ENCODE measurements at places on chromosomes 1 and 21.

DNA sequence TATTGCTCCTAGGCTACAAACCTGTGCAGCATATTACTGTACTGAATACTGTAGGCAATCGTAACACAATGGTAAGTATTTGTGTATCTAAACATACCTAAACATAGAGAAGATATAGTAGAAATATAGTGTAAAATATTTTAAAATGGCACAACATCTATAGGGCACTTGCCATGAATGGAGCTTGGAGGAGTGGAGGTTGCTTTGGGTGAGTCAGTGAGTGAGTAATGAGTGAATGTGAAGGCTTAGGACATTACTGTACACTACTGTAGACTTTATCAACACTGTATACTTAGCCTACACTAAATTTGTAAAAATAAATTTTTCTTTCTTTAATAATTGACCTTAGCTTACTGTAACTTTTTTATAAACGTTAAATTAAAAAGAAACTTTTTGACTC lies 7.9 kb downstream of the LEFTY2 start:
- no peak for DNase-seq

DNA sequence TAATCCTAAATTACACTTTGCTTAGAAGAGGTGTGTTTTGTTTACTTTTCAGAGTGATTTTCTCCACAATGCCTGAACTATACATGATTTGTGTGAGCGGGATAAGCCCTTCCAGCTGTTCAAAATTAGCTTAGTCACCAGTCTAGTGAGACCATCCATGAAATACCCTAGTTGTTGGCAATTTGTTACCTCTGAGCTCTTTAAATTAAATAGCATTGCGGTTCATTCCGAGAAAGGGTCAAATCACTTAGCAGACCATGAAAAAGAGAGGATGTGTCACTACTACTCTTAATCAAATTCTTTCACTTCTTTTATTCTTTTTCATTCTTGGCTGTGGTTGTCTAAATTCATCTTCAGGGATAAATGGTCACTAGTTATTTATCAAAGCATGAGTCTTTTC lies 11.9 kb upstream of the VAV3 start:
- DNase-seq: no peak

GRCh38 chr1:174761901-174762585 lies 237.7 kb upstream of the CACYBP start:
- no peak for DNase-seq

- no peak for DNase-seq
Observed at GRCh38 chr1:88751714-88752113, 67.6 kb downstream of the PKN2 start.

DNA sequence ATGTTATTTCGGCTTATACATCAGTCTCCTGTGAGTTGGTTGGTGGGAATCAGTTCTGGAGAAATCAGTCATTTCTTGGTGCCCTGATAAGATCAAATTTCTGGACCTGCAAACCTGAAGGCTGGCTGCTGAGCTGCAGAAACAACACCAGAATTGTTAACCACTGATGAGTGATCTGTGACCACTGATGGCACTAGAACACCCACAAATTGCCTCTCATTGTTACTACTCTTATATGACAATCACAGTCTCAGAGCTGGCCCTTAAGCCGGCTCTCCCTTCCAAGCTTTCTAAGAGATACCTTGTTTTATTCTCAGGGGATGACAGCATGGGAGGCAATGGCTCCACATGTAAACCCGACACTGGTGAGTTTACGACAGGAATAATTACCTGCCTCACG lies 1.9 kb downstream of the C1orf162 start:
- no peak for DNase-seq

DNA sequence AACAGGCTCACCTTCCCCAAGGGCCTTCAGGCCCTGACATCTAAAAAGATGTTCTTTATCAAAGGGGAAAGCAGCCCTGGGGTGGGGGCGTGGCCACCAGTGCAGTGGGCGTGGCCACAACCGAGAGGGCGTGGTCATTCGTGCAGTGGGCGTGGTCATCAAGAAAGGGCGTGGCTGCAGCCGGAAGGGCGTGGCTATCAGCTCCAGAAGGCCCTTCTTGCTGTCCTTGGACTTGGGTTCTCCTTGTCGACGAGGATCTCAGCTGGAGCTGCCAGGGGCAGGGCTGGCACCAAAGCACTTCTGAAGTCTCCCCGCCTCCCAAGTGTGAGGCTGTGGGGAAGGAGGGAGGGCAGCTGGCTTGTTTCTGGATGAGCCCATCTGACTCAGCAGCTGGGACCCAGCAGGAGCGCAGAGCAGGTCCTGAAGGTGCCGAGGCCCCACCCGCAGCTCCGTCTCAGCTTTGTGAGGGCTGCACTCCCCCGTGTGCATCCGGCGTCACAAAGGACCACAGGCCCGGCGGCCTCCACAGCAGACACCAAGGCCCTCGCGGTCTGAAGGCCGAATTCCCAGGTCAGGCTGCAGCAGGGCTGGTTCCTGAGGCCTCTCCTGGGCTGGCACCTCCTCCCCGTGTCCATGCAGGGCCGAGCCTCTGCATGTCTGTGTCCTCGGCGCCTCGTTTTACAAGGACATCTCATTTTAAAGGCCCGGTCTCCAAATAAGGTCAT lies 12.8 kb downstream of the PDE9A start:
- peak; percentile 65 for DNase-seq

GRCh38 chr1:160800142-160800541 lies 4.2 kb downstream of the LY9 start:
- DNase-seq: no peak

DNA sequence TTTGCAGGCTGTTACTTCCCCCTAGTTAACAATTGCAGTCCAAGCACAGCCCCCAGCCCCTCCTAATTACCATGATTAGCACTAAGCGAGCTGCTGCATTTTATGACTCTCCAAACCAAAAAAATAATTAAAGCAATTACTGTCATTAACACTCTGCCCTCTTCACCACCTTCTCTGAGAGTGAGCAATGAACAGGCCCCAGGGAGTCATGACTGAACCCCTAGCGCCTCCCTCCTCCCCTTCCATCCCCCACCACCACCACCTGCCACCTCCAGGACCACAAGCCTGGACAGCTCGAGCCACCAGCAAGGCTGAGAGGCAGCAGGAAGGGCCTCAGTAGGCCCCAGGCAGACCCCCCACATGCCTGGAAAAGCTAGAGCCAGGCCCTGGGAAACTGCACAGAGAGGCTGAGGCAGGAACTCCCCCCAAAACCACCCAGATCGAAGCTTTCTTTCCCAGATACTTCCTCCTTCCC lies 35.5 kb upstream of the ZC3H12A start:
- DNase-seq: no peak

GRCh38 chr1:226733304-226733703 lies 5.8 kb downstream of the ITPKB start:
- DNase-seq: no peak

- peak; percentile 47 for DNase-seq
Observed at GRCh38 chr1:113930499-113931161, 1.5 kb downstream of the HIPK1 start.

DNA sequence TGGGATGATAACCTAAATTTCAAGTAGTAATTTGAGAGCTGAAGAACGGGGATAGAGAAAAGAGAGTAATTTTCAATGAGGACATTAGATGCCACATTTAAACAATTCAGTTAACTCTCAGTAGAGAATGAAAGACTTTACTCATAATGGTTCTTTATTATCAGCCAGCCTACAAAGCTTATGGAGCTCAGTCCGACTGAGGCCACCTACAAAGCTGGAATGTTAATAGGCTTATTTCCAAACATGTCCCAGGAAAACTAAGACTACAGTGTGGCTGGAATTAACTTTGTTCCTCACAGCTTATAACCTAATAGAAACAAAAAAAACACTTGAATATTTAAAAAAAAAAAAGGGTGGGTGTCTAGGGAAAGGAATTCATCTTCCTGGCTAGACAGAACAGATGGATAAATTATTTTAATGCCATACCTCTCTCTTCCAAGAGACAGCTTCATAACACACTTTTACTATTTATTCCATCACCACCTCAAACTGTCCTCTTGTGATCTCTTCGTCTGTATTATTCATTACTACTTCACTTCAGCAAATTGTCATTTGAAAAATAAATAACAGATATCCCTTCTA lies 9.8 kb downstream of the SLC19A2 start:
- DNase-seq: no peak

DNA sequence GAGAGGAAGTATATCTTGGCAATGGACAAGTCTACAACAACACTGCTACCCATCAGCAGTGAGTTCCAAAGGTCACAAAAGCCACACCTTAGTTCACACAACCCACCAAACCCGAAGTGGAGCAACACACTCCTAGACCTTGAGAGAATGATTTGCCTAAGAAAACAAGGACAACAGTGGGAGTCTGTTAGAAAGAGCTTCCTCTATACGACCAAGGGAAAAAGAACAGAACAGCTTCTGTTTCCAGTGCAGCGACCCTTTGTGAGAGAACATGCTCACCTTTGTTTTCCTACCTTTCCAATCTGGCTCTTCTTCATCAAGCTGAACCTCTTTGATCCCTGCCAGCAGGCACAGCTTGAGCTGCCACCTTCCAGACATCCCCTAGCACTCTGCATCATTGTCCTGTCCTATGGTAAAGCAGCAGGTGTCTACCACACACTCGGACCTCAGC lies 56.7 kb upstream of the PALMD start:
- no peak for DNase-seq

DNA sequence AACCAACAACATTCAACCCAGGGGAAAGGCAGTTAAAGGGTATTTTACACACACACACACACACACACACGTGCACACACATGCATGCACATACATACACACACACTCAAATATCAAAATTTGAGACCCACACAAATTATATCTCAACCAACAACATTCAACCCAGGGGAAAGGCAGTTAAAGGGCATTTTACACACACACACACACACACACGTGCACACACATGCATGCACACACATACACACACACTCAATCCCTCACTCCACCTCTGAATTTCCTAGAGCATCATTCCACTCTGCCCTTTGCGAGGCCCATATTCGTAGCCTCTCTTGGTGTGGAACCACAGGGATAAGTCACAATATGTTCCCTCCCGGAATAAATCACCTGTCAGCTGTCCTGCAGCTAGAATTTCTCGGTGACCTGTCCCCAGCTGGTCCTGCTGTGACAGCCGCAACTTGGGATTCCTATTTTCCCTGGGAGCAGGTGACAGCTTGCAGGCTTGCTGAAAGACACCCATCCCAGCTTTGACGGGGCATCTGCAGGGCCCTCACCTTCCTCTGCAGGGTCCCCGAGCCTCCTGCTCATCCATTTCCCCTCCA lies 122.7 kb downstream of the PSMG1 start:
- no peak for DNase-seq

All from germinal center (tissue), 1 donor.